A673 (cell line): ENCODE measurements at places on chromosomes 1 and 21. TPM values are rescaled to one million over a fixed set of nuclear protein-coding genes. Genes with fewer than 3 reads are reported as not detected.

Gene DPT
- not detected in 2 replicates for total RNA-seq

DNA sequence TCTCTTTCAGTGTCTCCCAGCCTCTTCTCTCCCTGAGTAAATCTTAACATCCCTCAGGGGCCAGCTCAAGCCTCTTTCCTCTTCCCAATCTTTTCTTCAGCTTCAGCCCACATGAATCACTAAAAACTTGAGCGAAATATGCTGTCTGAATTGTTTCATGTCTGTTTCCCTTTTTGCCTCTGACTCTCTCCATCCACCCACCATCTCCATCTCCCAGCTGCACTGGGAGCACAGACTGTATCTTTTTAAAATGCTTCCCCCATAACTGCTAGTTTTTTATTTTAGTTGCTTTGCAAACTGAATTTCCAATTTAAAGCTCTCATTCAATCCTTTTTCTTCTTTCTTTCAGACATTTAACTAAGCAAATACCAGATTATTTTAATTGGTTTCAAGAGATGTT is 3.0 kb upstream of the AHCTF1 start:
- DNase-seq: no peak

Gene MROH9
- not detected in 2 replicates for total RNA-seq

Gene TMEM240
- total RNA-seq: 6.8 and 9.1 TPM in 2 replicates

GRCh38 chr1:89918794-89919155 is 76.1 kb upstream of the ZNF326 start:
- DNase-seq: no peak

Gene C1orf116
- 0.09 and 0.13 TPM in 2 replicates for total RNA-seq

GRCh38 chr21:32141318-32141633 is 137.6 kb downstream of the MIS18A start:
- DNase-seq: no peak

GRCh38 chr1:24692351-24692980 is 49.4 kb downstream of the SRRM1 start:
- DNase-seq: no peak

GRCh38 chr1:200161801-200162200 is 134.3 kb downstream of the NR5A2 start:
- DNase-seq: no peak

DNA sequence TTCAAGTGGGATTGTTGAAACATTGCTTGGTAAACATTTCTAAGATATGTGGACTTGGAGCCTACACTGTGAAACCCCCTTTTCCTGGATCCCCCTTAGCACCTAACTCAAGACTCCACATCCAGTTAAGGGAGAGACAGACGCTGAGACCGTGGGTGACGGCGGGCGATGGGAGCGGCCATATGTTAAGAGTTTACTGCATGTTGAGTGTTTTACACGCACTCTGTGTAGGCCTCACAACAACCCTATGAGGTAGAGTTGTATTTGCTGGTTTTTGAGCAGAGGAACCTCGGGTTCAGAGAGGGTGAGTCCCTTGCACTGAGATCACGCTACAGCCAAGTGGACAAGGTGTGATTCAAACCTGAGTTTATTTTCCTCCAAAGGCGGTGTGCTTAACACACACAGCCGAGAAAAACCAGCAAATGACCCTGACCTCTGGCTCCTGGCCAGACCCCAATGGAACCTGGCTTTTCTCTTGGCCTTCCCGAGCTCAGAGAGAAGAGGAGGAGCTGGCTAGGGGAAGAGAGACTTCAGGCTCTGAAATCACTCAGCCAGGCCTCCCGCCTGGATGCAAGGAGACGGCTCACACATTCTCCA is 46.9 kb upstream of the GOLT1A start:
- no peak for DNase-seq

DNA sequence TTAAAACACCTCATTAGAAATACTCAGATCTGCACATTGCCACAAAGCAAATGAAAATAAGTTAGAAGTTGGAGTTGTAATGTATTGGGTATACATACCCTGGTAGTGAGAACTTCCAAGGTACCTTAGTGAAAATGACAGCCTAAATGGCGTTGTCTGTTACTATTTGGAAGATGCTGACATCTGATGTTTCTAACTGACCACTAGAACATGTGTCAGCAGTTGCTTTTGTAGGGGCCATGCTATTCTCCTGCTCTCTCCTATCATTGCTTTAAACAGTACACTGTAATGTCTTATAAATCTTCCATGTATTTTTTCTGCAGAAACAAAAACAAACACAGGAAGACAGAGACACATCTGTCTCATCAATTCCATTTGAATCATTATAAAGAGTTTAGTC is 40.1 kb downstream of the LAMC1 start:
- DNase-seq: no peak

GRCh38 chr1:2145946-2146835 is 48.4 kb downstream of the FAAP20 start:
- no peak for DNase-seq
